Prostate gland (tissue), 2 donors: ENCODE measurements at places on chromosomes 2 and 18. TPM values are rescaled to one million over a fixed set of nuclear protein-coding genes. Genes with fewer than 3 reads are reported as not detected.

DNA sequence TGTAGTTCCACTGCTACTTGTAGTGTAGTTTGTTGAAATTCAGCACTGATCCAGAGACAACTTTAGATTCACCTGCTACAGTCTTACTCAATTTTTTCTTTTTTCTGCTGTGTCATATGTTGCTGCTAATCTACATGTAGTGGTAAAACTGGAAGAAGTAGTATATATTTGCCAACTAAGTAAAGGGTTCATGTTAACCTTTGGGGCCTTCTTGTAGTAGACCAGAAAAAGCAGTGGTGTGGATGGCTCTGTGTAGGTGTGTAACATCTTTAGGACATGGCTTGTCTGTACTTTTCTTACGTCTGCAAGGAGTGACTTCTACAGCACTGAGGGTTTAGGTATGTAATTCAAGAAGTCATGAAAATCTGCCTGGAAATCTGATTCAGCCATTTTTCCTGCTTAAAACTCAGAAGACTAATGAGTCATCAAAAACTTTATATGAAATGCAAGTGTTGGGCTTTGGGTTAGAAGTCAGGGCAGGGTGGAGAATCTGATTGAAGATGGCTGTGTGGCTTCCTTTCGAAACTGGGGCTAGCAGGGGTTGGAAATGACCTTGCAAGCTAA is 8.4 kb downstream of the PTPRM start:
- no peak for DNase-seq
- no peaks in the 10 kb centered on the region for H3K27me3 ChIP-seq
- H3K4me3 ChIP-seq: no peak overlapping the region

DNA sequence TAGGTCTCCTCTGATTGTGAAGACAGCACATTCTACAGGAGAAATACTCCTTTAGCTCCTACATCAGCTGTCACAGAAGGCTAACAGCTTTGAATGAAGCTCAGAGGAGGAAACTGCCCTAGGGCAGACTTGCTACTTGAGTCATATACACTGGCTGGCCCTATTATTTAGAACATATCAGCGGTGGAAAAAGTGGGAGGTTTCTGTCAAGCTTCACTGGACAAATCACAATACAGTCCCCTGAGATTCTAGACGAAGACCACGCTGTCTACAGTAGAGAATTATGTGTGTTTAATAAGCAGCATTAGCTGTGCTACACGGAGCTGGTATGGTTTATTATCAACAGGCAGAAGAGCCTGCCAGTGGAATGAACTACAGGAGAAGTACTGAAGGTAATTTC is 230.9 kb upstream of the FSIP2 start:
- no peak for DNase-seq
- H3K27me3 ChIP-seq: no peaks in the 10 kb centered on the region
- H3K27ac ChIP-seq: no peak overlapping the region
- no peaks in the 10 kb centered on the region for H3K4me1 ChIP-seq

GRCh38 chr18:65671621-65672415 is 79.0 kb upstream of the CDH7 start:
- no peaks in the 10 kb centered on the region for H3K36me3 ChIP-seq
- no peak overlapping the region for H3K4me3 ChIP-seq
- no peak for DNase-seq
- H3K27me3 ChIP-seq: no peaks in the 10 kb centered on the region
- no peaks in the 10 kb centered on the region for H3K4me1 ChIP-seq
- no peak overlapping the region for H3K27ac ChIP-seq

- no peaks in the 10 kb centered on the region for H3K36me3 ChIP-seq
- no peak overlapping the region for H3K27ac ChIP-seq
- H3K27me3 ChIP-seq: no peaks in the 10 kb centered on the region
- H3K4me3 ChIP-seq: no peak overlapping the region
- no peaks in the 10 kb centered on the region for H3K4me1 ChIP-seq
Observed at GRCh38 chr18:9022397-9023155, 79.9 kb upstream of the NDUFV2 start.

GRCh38 chr2:64711252-64711800 is 57.6 kb upstream of the SERTAD2 start:
- no peak overlapping the region for H3K4me3 ChIP-seq
- H3K4me1 ChIP-seq: no peaks in the 10 kb centered on the region
- H3K27ac ChIP-seq: no peak overlapping the region
- H3K36me3 ChIP-seq: no peaks in the 10 kb centered on the region

DNA sequence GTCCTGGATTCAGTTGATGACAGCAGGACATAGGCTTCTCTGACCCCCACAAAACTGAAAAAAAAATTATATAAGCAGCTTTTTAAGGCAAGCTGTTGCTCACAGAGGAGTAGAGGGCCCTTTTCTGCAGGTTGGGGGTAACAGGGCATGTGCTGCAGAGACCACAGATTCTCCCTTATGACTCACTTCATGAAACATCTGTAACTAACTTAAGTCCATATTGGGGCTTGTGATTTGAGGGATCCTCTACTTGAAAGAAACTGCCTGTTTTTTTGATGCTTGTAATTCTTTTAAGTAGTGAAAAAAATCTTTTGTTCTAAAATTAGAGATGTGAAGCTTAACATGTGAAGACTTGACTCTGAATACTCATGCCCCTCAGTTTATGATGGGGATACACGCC is 33.4 kb downstream of the XRCC5 start:
- no peaks in the 10 kb centered on the region for H3K4me1 ChIP-seq
- H3K36me3 ChIP-seq: peaks cover 14% of the 10 kb centered on the region
- DNase-seq: no peak
- no peak overlapping the region for H3K27ac ChIP-seq
- no peaks in the 10 kb centered on the region for H3K27me3 ChIP-seq

- no peaks in the 10 kb centered on the region for H3K27me3 ChIP-seq
- DNase-seq: no peak
- H3K4me1 ChIP-seq: peaks cover 1% of the 10 kb centered on the region
Observed at GRCh38 chr2:43333656-43334144, 107.3 kb upstream of the ZFP36L2 start.

GRCh38 chr2:44169155-44169898 is 652 bp downstream of the PPM1B start:
- H3K27ac ChIP-seq: peak overlapping the region; percentile 96
- H3K4me3 ChIP-seq: peak overlapping the region; percentile 97

DNA sequence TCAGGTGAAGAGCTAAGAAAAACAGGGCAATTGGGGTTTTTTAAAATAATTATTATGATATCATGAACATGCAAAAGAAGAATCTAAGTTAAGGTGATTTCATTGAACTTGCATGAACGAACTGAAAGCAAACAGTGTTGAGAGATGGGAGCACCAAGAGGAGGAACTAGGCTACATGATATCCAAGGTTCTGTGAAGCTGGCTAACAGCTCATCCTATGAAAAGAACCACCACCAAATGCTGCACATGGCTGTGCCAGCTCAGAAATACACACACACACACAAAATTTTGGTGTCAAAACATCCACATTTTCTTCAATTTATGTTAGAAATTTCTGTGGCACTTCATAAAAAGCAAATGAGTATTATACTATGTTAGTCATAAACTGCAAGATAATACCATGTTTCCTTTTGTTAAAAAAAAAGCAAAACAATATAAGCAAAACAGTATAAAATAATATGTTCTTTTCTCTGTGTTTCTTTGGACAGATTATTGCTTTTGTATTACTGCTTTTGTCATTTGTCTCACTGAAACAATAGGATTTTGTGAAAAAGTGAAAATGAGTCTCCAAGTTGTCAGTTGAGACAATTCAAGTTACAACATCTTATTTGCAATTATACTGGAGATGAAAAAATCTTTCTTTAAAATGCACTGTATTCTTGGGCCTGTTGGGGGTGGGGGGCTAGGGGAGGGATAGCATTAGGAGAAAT is 12.6 kb upstream of the TTC32 start:
- no peak overlapping the region for H3K4me3 ChIP-seq
- H3K27ac ChIP-seq: no peak overlapping the region
- no peaks in the 10 kb centered on the region for H3K27me3 ChIP-seq
- H3K4me1 ChIP-seq: no peaks in the 10 kb centered on the region

DNA sequence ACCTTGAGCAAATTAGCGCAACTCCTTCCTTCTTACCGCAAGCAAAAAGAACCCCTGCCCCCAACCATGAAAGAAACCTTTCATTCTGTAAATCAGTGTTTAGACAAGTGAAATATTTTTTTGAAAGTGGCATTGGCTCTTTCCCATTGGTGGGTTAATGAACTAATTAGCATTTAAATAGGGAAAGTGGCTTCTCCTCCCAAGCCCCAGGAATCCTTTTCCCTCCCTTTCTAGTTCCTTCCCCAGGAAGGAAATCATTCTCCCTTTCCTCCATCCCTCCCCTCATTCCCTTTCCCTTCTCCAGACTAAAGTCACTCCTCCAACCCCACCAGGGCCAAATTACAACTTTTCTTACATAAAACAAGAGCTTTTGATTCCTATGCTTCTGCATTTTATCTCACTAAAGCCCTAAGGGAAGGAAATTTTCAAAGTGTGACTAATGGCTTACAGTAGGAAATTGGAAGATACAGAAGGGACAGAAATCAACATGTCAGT is 22.9 kb upstream of the TYMS start:
- no peaks in the 10 kb centered on the region for H3K36me3 ChIP-seq
- no peaks in the 10 kb centered on the region for H3K27me3 ChIP-seq
- H3K27ac ChIP-seq: no peak overlapping the region
- H3K4me1 ChIP-seq: no peaks in the 10 kb centered on the region

DNA sequence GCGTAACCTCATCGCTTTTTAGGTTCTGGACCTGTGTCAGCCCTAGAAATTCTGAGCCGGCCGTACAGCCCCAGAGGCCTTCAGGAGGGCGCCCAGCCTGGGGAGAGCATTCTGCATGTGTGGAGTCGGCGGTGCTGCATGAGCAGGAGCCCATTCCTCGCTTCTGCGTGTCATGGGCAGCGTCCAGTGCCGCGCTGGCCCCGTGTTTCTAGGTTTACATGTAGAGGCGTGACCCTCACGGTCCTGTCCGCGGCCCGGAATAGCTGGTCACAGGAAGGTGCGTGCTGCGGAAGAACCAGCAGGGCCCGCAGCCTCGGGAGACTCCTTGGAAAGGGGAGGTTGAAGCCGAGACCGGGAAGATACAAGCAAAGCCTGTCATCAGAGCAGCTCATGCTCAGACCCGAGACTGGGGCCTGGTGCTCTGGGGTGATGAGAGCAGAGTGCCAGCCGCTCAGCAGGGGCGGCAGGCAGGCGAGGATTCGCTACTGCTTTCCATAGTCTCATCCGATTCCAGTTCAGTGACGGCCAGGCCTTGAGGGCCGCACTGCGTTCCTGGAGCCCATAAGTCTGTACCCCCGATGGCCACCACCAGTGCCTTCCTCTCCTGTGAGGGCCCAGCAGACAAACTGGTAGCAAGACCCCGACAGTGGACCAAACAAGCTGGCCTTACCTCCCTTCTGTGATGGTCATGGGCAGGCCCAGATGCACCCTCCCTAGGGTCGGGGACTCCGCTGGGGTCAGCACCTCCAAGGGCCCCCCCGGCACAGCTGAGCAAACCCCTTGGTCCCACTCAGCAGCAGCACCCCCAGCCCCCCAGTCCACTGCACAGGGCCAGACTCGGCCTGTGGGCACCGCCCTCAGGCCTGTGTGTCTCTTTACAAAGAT is 15.6 kb upstream of the NFATC1 start:
- H3K4me3 ChIP-seq: no peak overlapping the region
- no peak overlapping the region for H3K27ac ChIP-seq
- DNase-seq: no peak

- DNase-seq: no peak
- H3K4me3 ChIP-seq: no peak overlapping the region
- no peaks in the 10 kb centered on the region for H3K36me3 ChIP-seq
- no peak overlapping the region for H3K27ac ChIP-seq
Observed at GRCh38 chr18:50080932-50081560, 113.9 kb downstream of the MYO5B start.

DNA sequence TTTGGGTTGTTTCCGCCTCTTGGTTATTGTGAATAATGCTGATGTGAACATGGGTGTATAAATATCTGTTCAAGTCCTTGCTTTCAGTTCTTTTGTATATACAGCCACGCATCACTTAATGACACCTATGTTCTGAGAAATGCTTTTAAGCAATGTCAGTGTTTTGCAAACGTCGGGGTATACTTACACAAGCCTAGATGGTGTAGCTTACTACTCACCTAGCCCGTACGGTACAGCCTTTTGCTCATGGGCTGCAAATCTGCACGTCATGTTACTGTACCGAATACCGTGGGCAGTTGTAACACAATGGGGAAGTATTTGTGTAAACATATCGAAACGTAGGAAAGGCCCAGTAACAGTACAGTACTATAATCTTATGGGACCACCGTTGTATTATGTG is 12.4 kb downstream of the RALB start:
- no peaks in the 10 kb centered on the region for H3K36me3 ChIP-seq
- H3K27me3 ChIP-seq: no peaks in the 10 kb centered on the region
- H3K4me3 ChIP-seq: no peak overlapping the region
- no peaks in the 10 kb centered on the region for H3K4me1 ChIP-seq
- no peak for DNase-seq

DNA sequence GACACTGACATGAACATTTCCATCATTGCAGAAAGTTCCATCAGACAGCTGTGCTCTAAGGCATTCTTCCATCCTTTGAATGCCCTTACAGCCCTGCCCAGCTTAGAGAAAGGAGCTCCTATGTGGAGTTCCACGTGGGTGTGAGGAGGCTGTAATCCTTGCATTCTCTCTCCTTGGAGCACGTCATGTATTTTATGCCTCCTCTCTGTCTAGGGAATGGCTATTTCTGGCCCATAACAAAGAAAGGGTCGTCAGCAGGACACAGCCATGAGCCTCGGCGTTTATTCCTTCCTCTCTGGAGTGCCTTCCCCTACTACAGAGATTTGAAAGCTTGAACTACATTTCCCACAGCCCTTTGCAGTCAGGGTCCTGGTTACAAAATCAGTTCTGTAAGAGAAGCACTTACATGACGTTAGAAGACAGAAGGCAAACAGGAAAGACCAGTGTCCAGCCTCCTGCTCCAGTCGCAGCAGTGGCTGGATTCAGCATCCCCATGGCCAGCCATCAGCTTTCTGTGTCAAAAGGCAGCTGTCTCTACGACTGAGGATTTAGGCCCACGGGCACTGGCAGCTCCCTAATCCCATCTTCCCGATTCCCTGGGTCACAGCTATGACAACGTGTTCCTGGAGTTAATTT is 234.9 kb downstream of the TFCP2L1 start:
- DNase-seq: no peak
- no peaks in the 10 kb centered on the region for H3K4me1 ChIP-seq
- no peaks in the 10 kb centered on the region for H3K27me3 ChIP-seq
- H3K4me3 ChIP-seq: no peak overlapping the region

- no peaks in the 10 kb centered on the region for H3K27me3 ChIP-seq
- no peak overlapping the region for H3K27ac ChIP-seq
- peak; percentile 81 for DNase-seq
- no peak overlapping the region for H3K4me3 ChIP-seq
- peaks cover 6% of the 10 kb centered on the region for H3K4me1 ChIP-seq
Observed at GRCh38 chr18:6610466-6610865, 119.0 kb upstream of the ARHGAP28 start.

- H3K27ac ChIP-seq: no peak overlapping the region
- no peaks in the 10 kb centered on the region for H3K27me3 ChIP-seq
- H3K4me1 ChIP-seq: no peaks in the 10 kb centered on the region
- no peak for DNase-seq
- H3K4me3 ChIP-seq: no peak overlapping the region
- H3K36me3 ChIP-seq: no peaks in the 10 kb centered on the region
Observed at GRCh38 chr2:190459881-190460280, 51.7 kb downstream of the MFSD6 start.

MYOM1 gene
- 6.5 TPM for total RNA-seq

ANKRD30BL gene
- total RNA-seq: not detected

TWSG1 gene
- 32.2 TPM for total RNA-seq

AAK1 gene
- 70.7 TPM for total RNA-seq

POMC gene
- total RNA-seq: 31.0 TPM

UGT1A3 gene
- total RNA-seq: 0.64 TPM

MOB1A gene
- total RNA-seq: 72.0 TPM

MEX3C gene
- 29.2 TPM for total RNA-seq

CNRIP1 gene
- total RNA-seq: 3.6 TPM

ASPRV1 gene
- 2.6 TPM for total RNA-seq
